A172 (cell line): ENCODE measurements at places on chromosomes 5 and 9. TPM values are rescaled to one million over a fixed set of nuclear protein-coding genes. Genes with fewer than 3 reads are reported as not detected.

The CCL27 gene
- total RNA-seq = 2.2 TPM in 1 of 2 replicates, not detected in the other

The UBTD2 gene
- 38.2 and 42.4 TPM in 2 replicates for total RNA-seq

The CLIC3 gene
- total RNA-seq = 126 and 133 TPM in 2 replicates

The ADGRD2 gene
- not detected in 2 replicates for total RNA-seq

The CTSV gene
- total RNA-seq = 41.3 and 41.7 TPM in 2 replicates

The CYLC2 gene
- total RNA-seq = not detected in 2 replicates

The SPINK6 gene
- total RNA-seq = 0.89 and 2.4 TPM in 2 replicates

The NDUFA8 gene
- 144 and 168 TPM in 2 replicates for total RNA-seq

The SUSD3 gene
- total RNA-seq = not detected in 2 replicates

The DMRT3 gene
- total RNA-seq = 0.24 TPM in 2 replicates

The CKMT2 gene
- 4.7 TPM in 1 of 2 replicates, not detected in the other for total RNA-seq

GRCh38 chr5:22986281-22986680 is 133.1 kb upstream of the CDH12 start:
- DNase-seq = no peak

DNA sequence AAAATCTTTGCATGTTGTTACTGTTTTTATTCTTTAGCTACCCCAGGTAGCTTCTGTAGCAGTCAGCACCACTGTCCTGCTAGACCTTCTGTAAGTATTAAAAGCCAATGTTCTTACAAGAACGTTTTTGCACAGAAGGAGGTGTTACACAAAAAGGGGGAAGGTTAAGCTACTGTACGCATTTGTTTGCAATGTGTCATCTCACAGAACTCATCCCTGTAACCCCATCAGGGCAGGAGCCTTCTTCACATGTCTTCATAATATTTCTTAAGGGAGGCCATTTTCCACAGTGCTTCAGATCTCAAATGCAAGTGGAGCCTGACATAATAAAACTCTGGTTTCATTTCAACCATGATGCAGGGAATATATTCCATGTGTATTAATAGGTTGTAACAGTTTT is 67.9 kb downstream of the OSMR start:
- no peak for DNase-seq

DNA sequence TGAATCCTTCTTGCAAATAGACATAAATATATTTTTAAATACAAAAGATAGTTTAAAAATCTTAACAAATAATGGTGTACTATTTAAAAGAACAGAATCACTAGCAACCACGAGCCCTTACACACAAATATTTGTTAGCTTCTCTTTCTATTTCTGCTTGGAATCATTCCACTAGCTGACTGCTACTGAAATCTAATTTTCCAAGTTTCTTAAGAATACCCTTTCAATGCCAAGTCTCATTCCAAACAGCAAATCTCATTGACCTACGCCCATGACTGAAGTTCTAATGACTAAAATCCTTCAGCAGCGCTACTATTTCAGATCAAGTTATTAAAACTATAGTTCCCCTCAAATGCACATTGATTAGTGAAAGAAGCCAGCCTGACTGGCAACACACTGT is 13.2 kb upstream of the PPP1R2B start:
- no peak for DNase-seq

- DNase-seq = peak; percentile 99
These were observed 22.3 kb downstream of the PSMB7 start for GRCh38 chr9:124392871-124393460.

GRCh38 chr5:166428264-166428803 is 1863.1 kb upstream of the WWC1 start:
- no peak for DNase-seq

- DNase-seq = no peak
These were observed 360.5 kb downstream of the ICE1 start for GRCh38 chr5:5783021-5783420.

DNA sequence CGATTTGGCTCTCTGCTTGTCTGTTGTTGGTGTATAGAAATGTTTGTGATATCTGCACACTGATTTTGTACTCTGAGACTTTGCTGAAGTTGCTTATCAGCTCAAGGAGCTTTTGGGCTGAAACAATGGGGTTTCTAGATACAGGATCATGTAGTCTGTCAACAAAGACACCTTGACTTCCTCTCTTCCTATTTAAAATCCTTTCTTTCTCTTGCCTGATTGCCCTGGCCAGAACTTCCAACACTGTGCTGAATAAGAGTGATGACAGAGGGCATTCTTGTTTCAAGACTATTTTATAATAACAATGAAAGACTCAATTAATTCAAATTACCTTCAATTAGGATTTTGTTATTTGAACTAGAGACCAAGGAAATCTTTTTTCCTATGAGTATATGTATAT is 692.5 kb downstream of the PRR16 start:
- DNase-seq = no peak

DNA sequence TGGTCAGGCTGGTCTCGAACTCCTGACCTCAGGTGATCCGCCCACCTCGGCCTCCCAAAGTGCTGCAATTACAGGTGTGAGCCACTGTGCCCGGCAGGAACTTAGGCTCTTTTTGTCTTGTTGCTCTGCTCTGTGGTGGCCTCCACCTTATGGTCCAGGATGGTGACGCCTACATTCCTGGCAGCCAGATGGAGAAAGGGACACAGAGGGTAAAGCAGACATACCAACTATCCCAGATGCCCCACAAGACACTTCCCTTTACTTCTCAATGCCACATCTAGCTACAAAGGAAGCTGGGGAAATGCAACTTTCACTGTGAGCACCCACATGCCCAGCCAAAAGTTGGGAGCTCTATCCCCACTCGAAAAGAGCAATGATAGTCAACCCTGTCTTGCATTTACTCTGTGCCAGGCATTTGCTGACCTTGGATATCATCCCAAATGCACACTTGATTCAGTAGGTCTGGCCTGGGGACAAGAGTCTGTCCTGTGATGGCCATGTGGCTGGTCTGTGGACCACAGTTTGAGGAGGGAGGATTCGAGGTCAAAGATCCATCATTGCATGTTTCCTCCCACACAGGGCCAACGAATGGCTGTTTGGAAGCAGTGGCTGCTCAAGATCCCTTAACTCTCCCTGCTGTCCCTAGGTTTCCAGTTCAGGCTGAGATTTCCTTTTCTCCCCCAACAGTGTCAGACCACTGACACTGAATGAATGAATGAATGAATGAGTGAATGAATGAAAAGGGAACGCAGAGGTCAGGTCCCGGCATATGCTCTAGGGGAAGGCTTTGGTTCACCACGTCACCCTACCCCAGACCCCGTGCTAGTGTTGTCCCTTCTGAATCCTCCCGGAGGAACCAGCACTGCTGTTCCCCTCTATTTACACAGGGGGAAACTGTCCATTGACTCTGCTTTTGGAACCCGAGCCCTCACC is 1.4 kb upstream of the ERGIC1 start:
- no peak for DNase-seq

DNA sequence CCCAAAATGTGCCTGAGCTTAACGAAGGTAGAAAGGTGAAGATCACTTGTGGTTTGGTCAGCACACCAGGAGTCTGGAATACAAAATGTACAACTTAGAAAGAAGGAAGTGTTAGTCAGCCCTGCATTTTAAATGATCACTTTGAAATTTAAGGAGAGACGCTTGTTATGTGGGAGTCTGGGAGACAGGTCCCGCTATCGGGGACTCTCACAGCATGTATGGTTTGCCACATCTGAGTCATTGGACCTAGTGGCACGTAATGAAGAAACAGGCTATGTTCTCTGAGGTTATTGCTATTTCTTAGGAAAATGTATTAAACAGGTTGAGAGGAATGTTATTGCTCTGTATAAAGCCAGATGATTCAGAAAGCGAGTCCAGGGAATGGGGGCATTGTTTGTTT is 2362.5 kb upstream of the WWC1 start:
- peak; percentile 42 for DNase-seq

DNA sequence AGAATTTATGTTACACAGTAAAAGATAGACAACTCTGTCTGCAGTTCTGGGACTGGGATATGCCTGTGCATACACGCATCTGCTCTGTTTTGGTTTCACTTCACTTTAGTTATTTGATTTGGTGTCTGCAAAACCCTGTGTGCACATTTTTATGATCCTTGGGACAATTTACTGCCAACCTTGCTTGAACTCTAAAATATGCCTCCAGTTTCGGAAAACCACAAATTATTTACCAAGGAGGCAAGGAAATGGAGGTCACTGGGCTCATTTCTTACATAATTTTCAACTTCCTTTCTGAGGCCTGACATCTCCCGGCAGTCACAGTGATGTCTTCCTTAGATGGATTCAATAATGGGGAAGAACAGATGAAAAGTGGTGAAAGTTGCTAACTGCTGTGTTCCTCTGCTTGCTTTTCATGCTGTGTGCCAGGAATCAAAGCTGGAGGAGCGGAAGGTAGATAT is 61.2 kb upstream of the TAF11L2 start:
- no peak for DNase-seq

DNA sequence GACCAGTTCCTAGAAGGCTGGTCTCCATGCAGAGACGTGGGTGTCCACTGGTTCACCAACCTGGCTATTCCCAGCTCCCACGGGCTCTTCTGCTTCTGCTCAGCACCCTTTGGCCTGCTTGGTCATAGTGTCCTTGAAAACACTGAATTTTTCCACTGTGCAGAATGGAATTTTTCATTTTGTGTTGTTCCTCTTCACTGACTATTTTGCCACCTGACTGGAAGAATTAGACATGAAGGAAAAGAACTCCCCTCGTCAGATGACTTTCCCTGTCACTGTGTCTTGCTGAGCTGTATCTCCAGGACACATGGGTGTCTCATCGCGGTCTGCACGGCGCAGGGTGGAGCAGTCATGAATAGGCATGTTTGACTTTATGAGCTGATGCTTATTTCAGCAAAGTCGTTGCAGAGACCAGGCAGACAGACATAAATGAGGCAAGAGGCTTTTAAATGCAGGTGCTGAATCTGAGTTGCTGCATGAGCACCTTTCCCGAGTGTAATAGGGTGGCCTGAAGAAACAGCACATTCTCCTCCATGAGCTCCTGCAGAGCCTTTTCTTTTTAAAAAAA is 50.2 kb upstream of the SEMA4D start:
- no peak for DNase-seq

GRCh38 chr5:143462431-143462830 is 58.9 kb upstream of the NR3C1 start:
- DNase-seq = no peak

DNA sequence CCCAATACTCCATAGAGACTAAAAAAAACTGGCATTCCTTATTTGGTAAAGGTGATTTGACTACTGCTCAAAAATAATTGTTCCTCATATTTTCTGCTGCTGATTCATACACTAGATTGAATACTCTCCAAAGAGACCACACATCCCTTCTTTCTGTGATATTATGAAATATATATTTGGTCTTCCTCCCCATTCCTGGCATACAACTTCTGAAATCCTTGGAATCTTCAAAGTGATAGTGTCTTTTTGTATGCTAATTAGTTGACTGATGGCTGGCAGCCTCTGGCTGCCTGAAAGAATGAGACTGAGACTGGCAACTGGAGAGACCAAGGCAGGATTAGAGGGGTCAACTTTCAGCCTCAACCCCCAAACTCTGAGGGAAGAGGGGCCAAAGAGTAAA is 348.0 kb upstream of the RFX3 start:
- peak; percentile 21 for DNase-seq

DNA sequence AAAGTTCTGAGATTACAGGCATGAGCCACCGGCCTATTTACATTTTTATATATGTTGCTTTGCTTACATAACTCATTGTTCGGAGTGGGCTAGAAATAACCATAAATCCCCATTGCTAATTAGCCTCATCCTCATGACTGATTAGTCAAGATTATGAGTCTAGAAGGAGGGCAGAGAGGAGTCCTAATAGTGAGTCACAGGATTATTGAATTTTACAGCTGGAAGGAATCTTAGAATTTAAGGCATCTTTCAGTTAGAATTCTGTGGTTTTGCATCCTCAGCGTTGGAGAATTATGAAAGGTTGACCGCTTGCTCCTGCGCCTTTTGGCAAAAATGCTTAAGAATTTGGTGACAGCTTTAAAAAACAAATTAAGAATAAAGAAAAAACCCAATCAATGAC is 2.6 kb upstream of the PBX3 start:
- peak; percentile 92 for DNase-seq

DNA sequence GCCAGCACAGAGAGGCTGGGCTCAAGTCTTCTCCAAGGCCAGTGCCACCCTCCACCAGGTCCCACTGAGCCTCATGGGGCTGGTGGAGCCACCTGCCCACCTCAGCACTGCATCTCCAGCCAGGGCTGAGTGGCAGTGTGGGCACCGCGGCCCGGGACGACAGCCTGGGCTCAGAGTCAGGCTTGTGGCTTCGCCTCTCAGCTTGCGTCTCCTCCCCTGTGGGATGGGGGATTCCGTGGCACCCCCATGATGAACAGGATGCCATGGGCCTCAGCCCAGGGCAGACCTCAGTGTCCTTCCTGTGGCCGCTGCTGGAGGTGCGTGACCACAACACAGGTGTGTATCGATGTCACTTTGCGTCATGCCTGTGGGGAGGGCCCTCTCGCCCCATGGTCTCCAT is 136.4 kb upstream of the PPP1R26 start:
- DNase-seq = no peak

DNA sequence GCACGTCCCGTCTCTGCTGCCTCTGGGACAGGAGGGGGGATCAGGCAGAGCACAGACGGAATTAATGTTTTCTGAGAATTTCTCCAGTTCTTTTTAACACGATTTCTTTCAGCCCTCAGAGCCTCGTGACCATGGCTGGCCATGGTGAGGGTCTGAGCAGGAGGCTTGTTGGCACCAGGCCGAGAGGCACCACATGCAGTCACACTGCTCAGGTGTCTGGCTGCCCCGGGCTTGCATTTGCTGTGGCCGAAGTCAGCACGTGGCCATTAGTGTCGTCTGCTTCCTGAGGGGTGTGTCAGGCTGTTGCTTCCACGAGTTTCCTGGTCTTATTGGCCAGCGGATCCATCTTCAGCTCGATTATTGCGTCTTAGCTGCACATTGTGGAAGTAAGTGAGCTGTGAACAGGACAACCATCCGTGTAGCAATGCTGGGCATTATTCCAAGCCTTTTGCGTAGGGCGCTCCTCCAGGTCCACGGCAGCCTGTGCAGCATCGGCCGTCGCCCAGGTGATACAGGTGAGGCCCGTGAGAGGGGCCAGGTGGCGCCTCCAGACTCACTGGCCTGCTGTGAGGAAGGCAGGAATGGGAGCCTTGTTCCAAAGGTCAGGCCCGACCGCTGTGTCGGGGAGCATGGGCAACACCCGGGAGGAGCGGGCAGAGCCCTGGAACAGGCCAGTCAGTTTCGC is 114.2 kb upstream of the CACNA1B start:
- no peak for DNase-seq

DNA sequence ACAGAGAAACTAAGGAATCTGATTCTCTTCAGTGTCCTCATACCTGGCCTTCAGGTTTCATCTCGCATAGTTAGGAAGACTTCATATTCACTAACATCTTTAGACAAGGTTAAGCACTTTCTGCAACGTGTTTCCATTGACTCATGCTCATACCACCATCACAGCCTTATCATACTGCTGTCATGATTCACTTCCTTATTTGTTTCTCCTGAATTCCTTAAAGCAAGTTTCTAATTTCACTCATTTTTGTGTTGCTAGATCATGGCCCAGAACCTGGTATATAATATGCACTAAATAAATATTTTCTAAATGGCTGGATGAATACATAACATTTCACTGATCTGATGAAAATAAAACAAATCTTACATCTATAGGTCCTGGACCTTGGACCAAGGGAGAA is 472.9 kb downstream of the PRELID2 start:
- peak; percentile 93 for DNase-seq
